A673 (cell line): ENCODE measurements at places on chromosomes 11 and 22. TPM values are rescaled to one million over a fixed set of nuclear protein-coding genes. Genes with fewer than 3 reads are reported as not detected.
A peak's percentile ranks its signal among the peaks of the same experiment; 100 is the strongest.

Gene ART5
- total RNA-seq, result not detected in 2 replicates

Gene IFITM10
- 0.24 TPM in 1 of 2 replicates, not detected in the other for total RNA-seq

DNA sequence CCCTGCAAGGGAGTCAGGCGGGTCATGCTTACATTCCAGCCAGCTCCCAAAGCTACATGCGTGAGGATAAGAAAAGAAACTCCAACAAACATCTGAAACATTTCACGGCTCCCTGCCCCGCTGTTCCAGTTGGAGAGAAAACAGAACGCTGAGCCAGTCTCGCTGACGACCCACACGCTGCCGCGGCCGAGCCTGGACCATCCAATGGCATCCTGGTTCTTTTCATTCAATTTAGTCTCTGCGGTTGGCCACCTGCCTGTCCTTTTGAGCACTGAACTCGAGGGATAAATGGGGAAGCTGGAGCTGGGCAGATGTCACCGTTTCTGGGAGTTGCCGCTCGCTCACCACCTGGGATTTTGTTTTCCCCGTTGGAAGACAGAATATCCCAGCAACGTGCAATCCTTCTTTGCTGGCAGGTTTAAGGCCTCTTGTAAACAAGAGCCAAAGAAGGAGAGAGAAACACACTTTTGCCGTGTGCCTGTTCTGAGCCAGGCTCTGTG, 45.3 kb upstream of the SHISAL1 start:
- no peak overlapping the region for H3K27ac ChIP-seq
- no peaks in the 10 kb centered on the region for H3K36me3 ChIP-seq
- no peak for DNase-seq
- no peak overlapping the region for H3K4me3 ChIP-seq
- H3K27me3 ChIP-seq, result no peaks in the 10 kb centered on the region
- H3K4me1 ChIP-seq, result no peaks in the 10 kb centered on the region

DNA sequence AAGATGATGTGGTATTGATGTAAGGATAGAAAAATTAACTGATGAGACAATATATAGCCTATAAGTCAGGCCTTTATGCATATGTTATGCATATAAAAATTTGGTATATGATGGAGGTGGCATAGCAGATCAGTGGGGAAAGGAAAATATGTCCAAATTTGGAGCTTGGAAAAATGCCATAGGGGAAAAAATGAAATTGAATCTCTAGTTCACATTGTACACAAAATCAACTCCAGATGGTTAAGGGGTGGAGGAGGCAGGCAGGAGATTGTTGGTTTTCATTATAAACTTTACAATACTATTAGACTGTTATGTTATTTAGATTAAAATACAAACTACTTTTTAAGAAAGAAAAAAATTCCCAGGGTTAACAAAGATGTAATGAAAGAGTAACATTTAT, 15.1 kb upstream of the CD3E start:
- H3K4me3 ChIP-seq, result no peak overlapping the region
- H3K4me1 ChIP-seq, result no peaks in the 10 kb centered on the region
- H3K27me3 ChIP-seq, result peaks cover 22% of the 10 kb centered on the region
- no peak for DNase-seq
- no peaks in the 10 kb centered on the region for H3K36me3 ChIP-seq

DNA sequence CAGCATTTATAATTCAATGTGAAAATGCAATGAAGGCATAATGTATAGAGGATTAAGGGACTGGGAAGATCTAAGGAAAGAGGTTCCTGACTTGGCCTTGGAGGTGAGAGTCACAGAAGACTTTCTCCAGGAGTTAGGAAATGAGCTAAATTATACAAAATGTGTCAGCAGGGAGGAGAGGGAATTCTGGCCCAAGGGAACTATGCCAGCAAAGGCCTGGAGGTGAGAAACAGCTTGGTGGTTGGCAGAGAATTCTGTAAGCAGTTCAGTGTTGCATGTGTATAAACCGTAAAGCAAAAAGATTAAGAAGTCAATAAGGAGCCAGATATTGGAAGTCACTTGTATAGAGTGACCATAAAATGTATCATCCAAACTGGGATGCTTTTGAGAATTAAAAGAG, 142.2 kb upstream of the SESN3 start:
- DNase-seq, result no peak
- no peaks in the 10 kb centered on the region for H3K36me3 ChIP-seq
- no peak overlapping the region for H3K4me3 ChIP-seq
- peaks cover 10% of the 10 kb centered on the region for H3K27me3 ChIP-seq

DNA sequence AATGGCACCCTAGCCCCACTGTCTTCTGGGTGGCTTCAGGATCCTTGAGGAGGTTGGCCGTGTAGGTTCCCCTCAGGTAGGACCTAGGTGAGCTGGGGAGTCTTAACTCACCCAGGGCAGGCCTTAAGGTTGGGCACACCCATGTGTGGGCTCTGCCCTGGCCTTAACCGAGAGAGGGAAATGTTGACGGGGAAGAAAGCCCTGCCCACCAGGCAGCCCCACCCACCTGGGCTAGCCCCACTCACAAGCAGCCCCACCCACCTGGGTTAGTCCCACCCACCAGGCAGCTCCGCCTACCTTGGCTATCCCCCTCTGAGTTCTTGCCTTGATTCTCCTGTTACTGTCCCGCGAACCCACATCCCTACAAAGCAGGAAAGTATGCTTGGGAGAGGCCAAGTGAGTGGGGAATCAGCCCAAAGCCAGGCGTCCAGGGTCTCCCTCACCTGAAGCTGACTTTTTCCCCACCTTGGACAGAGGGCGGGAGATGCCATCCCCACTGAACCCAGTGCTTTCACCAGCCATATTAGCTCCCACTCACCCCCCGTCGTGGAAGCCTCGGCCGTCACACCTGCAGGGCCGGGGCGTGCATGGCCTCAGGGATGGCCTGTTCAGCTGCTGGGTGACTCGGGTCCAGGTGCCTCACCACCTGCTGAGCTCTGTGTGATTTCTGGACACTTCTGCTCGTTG, at the start of gene MYEOV:
Gene MYEOV, plus strand, starts transcription at position 337 of the 687 bp plus-strand sequence. CDS start 1,200 bp downstream, outside the sequence.
- H3K4me1 ChIP-seq, result peaks cover 42% of the 10 kb centered on the region
- H3K36me3 ChIP-seq, result peaks cover 35% of the 10 kb centered on the region
- H3K27me3 ChIP-seq, result no peaks in the 10 kb centered on the region
- H3K27ac ChIP-seq, result peak within 1 kb of the TSS; percentile 92
- H3K4me3 ChIP-seq, result peak within 1 kb of the TSS; percentile 77

GRCh38 chr11:2156416-2157182, 4.4 kb downstream of the INS start:
- H3K27ac ChIP-seq, result no peak overlapping the region
- peak; percentile 47 for DNase-seq
- H3K27me3 ChIP-seq, result no peaks in the 10 kb centered on the region
- H3K4me1 ChIP-seq, result no peaks in the 10 kb centered on the region
- H3K4me3 ChIP-seq, result no peak overlapping the region
